ENCODE measurements at places on chromosomes 1 and 21.

- DNase-seq, result no peak
Observed at GRCh38 chr1:240608707-240609106, 3.2 kb downstream of the GREM2 start.

- no peak for DNase-seq
Observed at GRCh38 chr1:44631333-44631646, 43.0 kb downstream of the TMEM53 start.

GRCh38 chr1:36206323-36206858 lies 17.9 kb upstream of the THRAP3 start:
- no peak for DNase-seq

GRCh38 chr1:25628741-25629421 lies 12.3 kb downstream of the MAN1C1 start:
- DNase-seq, result no peak

GRCh38 chr1:89176971-89177370 lies 1.2 kb upstream of the GBP7 start:
- no peak for DNase-seq

DNA sequence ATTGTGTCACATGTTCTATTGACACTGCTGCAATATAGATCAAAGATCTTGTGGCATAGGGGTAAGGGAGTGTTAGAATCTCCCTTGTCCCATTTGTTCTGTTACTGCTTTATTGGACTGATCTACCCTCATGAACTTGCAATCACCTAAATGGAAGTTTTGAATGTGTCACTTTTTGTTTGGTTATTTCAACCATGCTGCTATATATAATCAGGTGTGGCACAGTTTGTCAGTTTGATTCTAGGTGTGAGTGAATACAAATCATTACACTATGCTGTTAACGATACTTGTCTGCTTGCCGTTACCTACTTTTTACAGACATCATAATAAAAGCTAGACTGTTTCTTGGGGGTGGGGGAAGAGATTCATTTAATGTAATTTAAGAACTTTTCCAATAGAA lies 82.6 kb downstream of the MAB21L3 start:
- DNase-seq, result no peak

DNA sequence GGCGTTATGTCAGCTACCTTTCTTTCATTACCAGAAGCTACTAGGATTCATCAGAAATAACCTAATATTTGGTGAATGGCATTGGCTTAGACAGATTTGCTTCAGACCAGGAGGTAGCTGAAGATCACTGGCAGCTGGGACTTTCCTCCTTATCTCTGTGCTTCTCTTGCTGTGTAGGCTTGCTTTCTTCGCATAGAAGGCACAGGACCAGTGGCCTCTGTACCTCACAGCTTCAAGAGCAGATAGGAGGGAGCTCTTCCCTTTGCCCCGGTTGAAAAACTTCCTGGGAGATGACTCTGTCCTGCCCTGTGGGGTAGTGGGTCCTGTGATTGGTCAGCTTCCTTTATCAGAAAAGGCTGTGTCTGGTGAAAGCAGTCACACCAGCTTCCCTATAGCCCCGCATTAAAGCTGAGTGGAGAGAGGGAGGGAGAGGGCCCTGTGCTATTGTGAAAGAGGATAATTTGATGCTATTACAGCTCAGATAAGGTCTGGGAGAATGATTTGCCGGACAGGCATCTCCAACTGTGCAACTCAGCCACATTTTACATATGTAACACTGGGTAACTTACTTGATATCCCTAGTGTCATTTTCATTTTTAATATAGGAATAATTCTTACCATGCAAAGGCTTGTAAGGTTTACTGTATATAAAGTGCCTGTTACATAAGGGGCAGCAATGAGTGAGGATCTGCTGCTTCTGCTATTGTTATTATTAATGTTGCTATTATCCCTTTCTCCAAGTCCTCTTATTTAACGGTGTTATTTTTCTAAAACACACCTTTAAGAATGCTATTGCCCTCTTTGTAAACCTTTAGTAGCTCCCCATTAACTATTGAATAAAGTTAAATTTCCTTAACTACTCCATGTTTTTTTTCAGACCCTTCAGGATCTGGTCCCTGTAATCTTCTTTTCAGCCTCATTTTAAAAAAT lies 31.6 kb downstream of the OSBPL9 start:
- no peak for DNase-seq

GRCh38 chr21:45330075-45330781 lies 42.5 kb upstream of the POFUT2 start:
- no peak for DNase-seq

DNA sequence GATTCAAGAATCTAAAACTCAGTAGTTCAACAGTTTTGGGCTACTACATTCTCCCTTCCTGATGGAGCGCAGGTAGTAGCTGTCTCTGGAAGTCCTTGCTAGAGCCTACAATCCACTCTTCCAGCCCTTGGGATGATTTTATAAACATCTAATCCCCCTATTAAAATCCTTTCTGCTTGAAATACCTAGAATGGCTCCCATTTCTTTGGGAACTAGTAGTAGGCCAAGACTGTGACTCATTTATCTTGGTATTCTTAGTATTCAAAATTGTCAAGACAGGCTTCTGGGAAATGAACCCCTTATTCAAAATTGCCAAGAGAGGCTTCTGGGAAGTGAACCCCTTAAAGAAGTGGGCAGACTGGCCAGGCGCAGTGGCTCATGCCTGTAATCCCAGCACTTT lies 142.5 kb upstream of the FGGY start:
- DNase-seq, result no peak

DNA sequence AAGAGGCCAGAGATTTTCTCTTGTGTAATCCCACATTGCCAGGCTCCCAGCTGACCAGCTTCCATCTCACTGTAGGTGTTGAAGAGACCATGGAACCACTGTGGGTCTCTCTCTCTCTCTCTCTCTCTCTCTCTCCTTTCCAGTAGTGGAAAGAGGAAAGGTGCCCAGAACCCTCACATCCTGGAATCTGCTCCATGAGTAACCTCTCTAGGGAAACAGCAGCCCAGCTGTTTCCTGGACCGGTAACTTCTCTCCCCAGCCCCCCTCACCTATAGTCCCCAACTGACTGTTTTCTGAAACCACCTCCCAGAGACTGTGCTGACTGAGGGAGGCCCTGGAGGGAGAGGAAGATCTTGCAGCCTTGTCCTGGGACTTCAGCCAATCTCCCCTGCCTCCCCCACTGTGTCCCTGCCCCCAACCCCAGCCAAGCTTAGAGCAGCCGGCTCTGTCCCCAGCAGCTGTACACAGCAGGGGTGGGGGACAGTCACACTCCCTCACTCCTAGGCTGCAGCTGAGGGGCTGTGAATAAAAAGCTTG lies 20.6 kb upstream of the SLC45A3 start:
- no peak for DNase-seq

- no peak for DNase-seq
Observed at GRCh38 chr1:27574871-27575831, 28.8 kb downstream of the AHDC1 start.

GRCh38 chr1:52189898-52190480 lies 48.1 kb downstream of the ZFYVE9 start:
- DNase-seq, result no peak

Measured in SK-N-MC (cell line).